ENCODE measurements at places on chromosomes 13 and 19.
A peak's percentile ranks its signal among the peaks of the same experiment; 100 is the strongest.

DNA sequence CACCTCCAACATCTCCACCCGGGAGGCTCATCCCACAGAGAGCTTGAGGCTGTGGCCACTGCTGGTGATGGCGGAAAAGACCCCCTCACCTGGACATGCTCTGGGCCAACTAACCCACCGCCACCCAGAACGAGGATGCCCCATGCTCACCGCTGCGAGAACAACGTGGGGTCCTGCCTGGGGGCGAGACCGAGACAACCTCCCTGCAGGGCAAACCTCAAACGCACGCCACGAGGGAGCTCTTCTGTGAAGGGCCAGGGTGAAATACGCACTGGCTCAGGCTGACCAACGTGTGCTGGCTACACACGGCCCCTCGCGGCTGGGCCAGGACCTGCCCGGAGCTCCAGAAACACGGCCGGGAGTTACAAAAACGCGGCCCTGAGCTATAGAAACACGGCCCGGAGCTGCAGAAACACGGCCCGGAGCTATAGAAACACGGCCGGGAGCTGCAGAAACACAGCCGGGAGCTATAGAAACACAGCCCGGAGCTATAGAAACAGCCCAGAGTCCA lies 19.0 kb upstream of the PLPP2 start:
- DNase-seq: no peak

DNA sequence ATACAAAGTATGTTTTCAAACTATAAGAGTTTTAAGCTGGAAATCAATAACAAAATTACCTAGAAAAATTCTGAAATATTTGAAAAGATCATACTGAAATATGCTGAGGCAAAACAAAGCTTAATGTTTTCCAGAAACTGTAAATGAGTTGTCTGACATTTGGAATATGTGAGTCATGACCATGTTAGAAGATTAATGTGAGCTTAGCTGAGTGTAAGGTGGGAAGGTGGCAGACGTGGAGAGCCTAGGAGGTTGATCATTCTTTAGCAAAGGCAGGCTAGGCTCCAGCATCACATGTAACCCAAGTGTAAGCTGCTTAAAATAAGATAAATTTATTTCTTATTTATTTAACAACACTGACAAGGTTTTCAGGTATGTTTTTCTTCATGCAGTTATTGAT lies 2086.1 kb upstream of the PCDH20 start:
- peak; percentile 28 for DNase-seq

DNA sequence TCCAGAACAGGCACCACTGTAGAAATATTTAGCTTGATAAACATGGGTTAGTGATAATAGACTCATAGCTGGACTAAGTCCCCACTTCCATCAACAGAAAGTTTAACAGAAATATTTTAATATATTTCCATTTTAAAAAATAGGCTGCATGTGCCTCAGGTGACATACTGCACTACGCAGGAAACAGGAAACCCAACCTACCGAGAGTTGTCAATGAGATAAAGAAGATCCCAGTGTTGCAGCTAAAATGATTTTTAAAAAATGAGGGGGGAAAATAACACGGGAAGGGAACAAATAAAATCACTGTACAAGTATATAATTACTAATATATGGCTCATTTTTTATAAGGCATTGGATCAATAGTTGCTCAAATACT lies 154.8 kb downstream of the TBC1D4 start:
- DNase-seq: no peak

DNA sequence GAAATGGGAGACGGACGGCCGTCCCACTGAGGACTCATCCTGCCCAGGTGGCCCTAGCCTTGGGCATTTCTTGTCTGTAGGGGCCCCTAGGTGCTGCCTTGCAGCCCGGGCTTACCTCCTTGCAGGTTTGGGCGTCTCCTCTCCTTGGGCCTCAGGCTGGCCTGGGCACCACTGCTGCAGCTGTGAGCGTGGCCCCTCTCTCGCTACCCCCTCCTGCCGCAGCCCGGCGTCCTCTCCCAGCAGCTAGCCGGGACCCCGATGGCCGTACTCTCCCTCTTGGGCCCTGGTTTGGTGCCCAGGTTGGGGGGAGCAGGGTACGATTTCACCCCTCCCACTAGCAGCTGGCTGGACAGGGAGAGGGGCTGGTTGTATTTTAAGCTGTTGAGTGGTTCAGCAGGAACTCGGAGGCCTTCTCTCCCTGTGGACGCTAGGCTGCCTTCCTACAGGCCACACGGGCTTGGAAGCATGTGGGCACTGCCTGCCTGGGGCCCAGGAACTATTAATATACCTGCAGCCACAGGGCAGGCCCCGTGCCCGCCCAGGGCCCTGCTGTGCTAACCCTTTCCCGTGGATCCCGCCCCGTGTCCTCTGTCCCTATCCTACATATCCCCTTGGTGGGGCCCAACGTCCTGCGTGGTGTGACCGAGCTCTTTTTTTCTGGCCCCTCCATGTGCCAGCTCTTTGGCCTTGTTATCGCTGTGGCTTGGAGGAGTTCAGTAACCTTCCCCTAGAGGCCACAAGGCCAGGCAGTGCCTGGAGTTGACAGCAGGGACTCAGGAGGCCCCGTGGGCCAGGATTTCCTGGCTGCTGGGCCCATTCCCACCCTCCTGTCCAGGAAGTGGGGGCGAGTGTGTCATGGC lies 11.7 kb downstream of the NDUFB7 start:
- DNase-seq: no peak

GRCh38 chr19:36031308-36031707 lies 1.4 kb downstream of the CLIP3 start:
- no peak for DNase-seq

GRCh38 chr19:31334849-31335624 lies 14.2 kb downstream of the TSHZ3 start:
- peak; percentile 53 for DNase-seq

DNA sequence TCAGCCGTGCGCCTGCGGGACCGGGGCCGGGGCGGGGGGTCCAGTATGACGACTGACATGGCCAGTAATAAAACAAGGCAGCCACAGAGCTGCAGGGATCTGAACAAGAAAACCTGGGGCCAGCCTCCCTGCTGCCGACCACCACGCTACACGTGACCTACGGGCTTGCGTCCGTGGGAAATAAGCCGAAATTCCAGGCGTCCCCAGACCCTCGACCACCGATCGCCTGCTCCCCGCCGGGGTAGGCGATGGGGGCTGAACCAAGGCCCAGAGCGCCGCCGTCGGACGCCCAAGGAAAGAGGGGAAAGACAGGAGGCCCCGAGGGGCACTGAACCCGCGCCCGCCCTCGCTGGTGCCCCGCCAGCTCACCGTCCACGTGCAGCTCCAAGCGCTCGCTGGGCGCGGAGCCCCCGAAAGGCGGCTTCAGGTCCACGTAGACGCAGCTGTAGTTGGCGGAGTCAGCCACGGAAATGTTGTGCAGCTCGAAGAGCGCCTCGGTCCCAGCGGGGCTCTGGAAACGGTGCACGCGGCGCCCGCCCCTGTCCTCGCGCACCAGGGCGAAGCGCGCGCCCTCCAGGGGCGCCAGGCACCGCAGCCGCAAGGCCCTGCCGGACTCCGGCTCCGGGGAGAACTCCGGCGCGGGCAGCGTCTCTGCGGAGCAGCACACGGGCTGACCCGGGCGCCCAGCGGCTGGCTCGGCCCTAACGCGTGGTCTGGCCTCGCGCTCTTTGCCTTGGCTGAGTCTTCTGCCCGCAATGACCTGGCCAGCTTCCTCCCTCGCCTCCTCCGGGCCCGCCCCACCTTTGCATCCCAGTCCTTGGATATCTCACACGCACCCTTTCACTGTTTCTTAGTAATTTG lies 3.1 kb downstream of the A1BG start:
- DNase-seq: no peak

- DNase-seq: no peak
These were observed 10.9 kb downstream of the ZNF549 start for GRCh38 chr19:57537953-57538547.

DNA sequence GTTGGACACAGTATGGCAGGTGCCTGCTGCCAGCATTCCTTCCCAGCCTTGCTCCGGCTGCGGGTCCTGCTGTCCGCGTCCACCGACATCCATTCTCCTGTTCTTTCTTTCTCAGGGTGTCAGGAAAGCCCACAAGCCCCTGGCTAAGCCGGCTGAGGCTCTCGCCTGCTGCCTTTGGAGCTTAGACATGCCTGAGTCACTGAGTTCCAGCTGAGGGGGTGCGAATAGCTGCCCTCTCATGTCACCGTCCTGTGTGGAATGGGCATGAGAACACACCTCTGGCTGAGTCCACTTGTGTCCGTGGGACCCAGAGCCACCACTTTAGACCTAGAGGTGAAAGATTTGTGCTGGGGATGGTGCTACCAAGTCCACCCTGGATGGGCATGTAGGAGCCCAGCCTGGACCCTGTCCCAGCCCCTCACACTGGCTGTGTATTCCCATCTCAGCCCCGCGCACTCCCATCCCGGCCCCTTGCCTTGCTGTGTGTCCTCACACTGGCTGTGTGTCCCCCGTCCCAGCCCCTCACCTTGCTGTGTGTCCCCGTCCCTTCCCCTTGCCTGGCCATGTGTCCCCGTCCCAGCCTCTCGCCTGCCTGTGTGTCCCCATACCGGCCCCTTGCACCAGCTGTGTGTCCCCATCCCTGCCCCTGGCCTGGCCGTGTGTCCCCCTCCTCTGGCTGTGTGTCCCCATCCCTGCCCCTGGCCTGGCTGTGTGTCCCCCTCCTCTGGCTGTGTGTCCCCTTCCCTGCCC lies 24.6 kb upstream of the IRS2 start:
- DNase-seq: no peak

DNA sequence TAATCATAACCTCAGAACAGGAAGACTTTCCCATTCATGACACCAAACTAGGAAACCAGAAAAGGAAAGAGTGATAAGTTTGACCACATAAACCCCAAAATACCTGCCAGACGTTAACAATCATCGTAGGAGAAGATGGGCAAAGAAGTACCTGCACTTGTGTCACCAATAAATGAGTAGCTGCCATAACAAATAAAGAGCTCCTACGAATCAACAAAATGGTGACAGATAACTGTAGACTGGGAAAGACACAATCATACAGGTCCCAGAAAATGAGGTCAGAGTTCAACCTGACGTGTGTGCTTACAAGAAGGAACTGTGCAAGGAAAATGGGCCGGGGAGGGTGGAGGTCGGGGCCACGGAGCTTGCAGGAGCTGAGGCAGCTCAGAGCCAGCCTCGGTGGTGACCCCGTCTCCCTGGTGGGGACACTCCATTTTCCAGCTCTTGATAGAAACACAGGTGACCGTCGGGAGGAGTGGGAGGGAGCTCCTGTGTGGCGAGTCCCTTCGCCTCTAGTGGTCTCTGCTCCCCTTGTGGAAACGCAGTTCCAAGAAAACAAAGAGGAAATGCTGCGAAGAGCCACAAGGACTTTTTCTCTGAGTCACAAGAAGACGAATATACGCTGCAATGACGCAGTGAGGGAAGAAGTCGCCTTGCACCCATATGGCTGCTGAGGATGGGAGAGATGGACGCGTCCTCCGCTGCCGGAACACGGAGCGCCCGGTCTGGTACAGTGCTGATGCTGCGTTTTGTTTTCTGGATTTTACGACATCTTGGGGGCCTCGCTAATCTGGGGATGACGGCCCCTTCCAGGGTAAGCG lies 9.5 kb downstream of the PIP5K1C start:
- DNase-seq: no peak

- no peak for DNase-seq
These were observed 1.2 kb downstream of the AKT1S1 start for GRCh38 chr19:49875857-49876421.

GRCh38 chr13:35965226-35965927 lies 165.8 kb downstream of the DCLK1 start:
- DNase-seq: no peak

GRCh38 chr19:2468596-2468995 lies 7.3 kb upstream of the GADD45B start:
- DNase-seq: no peak

DNA sequence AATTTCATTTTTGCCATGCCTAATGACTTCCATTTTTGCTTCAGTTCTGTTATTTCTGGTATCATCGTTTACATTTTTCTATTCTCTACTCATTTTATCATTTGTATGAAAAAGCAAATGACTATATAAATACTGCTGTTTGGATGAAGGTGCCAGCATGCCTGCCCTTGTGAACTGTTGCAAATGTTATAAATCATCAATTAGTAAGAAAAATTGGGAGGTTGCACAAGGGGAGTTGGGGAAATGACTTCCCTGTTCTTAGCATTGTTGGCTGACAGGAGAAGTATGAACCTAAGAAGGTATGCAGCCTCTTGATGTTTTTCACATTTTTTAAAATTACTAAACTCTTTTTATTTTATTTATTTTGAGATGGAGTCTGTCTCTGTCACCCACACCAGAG lies 15.1 kb downstream of the SAFB start:
- no peak for DNase-seq

DNA sequence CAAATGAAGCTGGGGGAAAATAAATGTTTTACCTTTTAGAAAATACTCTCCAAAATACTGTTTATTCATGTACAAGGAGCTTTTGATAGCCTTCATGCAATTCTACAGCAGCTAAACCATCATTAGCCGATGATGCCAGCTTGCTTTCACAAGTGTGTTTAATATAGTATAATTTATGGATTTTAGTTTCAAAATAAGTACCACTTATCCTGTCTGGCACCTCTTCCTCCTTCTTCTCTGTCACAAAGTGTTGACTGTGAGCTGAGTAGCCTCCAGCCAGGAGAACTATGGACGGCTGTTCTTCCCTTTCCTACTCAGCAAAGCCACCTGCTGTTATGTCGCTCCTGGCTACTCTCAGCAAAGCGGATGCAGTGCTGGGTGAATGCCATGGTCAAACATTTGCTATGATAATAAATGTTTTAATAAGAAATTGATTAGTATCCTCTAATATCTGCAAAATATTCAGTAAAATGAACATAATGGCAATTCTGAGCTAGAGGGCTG lies 238.2 kb downstream of the LIG4 start:
- DNase-seq: no peak

DNA sequence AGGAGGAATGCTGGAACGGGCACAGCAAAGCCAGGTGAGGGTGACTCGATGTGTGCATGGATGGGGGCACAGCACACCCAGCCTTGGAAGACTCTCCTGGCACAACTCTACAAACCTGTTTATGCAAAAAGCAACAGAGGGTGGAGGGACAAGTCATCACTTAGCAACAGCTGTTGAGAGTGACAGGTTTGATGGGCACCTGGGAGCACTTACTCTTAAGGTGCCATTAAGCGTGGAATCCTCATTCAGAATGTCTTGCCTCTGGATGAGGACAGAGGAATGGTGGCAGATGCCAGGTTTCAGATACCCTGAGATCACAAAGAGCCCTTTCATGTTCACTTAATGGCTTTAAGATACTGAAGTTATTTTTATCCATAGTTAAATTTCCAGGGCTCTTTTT lies 97.0 kb downstream of the DCT start:
- DNase-seq: no peak

DNA sequence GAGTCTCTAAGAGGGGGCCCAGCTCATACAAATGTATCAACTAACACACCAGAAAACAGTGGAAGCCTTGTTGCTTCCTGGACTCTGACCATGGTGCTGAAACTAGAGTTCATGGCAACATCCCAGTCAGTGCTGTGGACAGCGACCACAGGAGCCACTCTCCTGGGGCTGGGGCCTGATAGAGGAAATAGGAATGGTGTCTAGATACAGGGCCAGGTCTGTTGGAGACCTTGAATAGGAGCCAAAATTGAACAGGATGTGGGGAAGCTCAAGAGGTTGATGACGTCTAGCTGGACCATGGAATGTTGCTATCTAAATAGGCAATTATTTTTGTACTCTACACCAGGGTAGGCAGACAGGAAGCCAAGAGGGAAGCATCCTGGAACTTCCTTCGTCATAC lies 21.7 kb downstream of the LILRB4 start:
- no peak for DNase-seq
